Smooth muscle cell of the coronary artery (primary cell): ENCODE measurements at places on chromosomes 11 and 22. TPM values are rescaled to one million over a fixed set of nuclear protein-coding genes. Genes with fewer than 3 reads are reported as not detected.

The BRSK2 gene
- total RNA-seq = 0.23 and 0.47 TPM in 2 replicates

The OR2AG1 gene
- total RNA-seq = not detected in 2 replicates

The CCDC157 gene
- total RNA-seq = 0.59 and 1.6 TPM in 2 replicates

The SCGB2A2 gene
- not detected in 2 replicates for total RNA-seq

The MS4A6A gene
- not detected in 2 replicates for total RNA-seq

The MCHR1 gene
- total RNA-seq = 0.38 and 6.1 TPM in 2 replicates

The NPAS4 gene
- total RNA-seq = not detected in 2 replicates

The SCO2 gene
- total RNA-seq = 0.12 and 1.2 TPM in 2 replicates

The CLDN5 gene
- 0.30 and 5.4 TPM in 2 replicates for total RNA-seq

The OR51F2 gene
- total RNA-seq = not detected in 2 replicates

The MN1 gene
- 0.47 and 6.0 TPM in 2 replicates for total RNA-seq

The ANO5 gene
- total RNA-seq = under 0.01 and 0.30 TPM in 2 replicates

The SCGB1A1 gene
- total RNA-seq = not detected in 2 replicates

The MAJIN gene
- not detected in 2 replicates for total RNA-seq

The MAPK8IP1 gene
- total RNA-seq = 2.9 and 3.3 TPM in 2 replicates

The NPTXR gene
- 0.60 and 2.0 TPM in 2 replicates for total RNA-seq

The HTR3A gene
- total RNA-seq = not detected in 2 replicates

The TOMT gene
- not detected in 2 replicates for total RNA-seq

The CCDC117 gene
- 10.7 and 18.6 TPM in 2 replicates for total RNA-seq

The MUC2 gene
- total RNA-seq = not detected in 2 replicates

The OR8D4 gene
- total RNA-seq = not detected in 2 replicates

The SHANK2 gene
- 0.30 and 2.2 TPM in 2 replicates for total RNA-seq

The IL17REL gene
- not detected in 2 replicates for total RNA-seq

The C11orf91 gene
- total RNA-seq = not detected in 2 replicates

The OR51V1 gene
- not detected in 2 replicates for total RNA-seq

The ST14 gene
- total RNA-seq = under 0.01 and 0.23 TPM in 2 replicates

The PLEKHB1 gene
- total RNA-seq = 1.1 and 2.0 TPM in 2 replicates

The GGTLC2 gene
- not detected in 2 replicates for total RNA-seq

The TREH gene
- 0.08 and 0.12 TPM in 2 replicates for total RNA-seq

The VWA5A gene
- 11.4 and 18.1 TPM in 2 replicates for total RNA-seq

The PRODH gene
- total RNA-seq = 0.08 and 0.59 TPM in 2 replicates

The NEU3 gene
- 4.0 and 6.6 TPM in 2 replicates for total RNA-seq

The NAA40 gene
- total RNA-seq = 9.3 and 13.5 TPM in 2 replicates

The PTGDR2 gene
- 0.12 TPM in 1 of 2 replicates, not detected in the other for total RNA-seq

The BATF2 gene
- 0.15 TPM in 1 of 2 replicates, not detected in the other for total RNA-seq

The MYEOV gene
- total RNA-seq = 1.4 TPM in 1 of 2 replicates, not detected in the other

The DYNC2H1 gene
- total RNA-seq = 14.4 and 48.3 TPM in 2 replicates

The CASP5 gene
- total RNA-seq = not detected in 2 replicates

The POTEH gene
- not detected in 2 replicates for total RNA-seq

The ZNF215 gene
- total RNA-seq = 1.3 and 4.2 TPM in 2 replicates

The ALDH3B1 gene
- 18.6 and 32.2 TPM in 2 replicates for total RNA-seq

The SPA17 gene
- 7.8 and 10.1 TPM in 2 replicates for total RNA-seq

The LYVE1 gene
- 0.23 and 0.59 TPM in 2 replicates for total RNA-seq

The ANGPTL5 gene
- 0.23 TPM in 1 of 2 replicates, not detected in the other for total RNA-seq

The CD6 gene
- not detected in 2 replicates for total RNA-seq

The MEI1 gene
- 0.12 and 1.1 TPM in 2 replicates for total RNA-seq
